PC-9 (cell line): ENCODE measurements at places on chromosomes 2 and 18.

DNA sequence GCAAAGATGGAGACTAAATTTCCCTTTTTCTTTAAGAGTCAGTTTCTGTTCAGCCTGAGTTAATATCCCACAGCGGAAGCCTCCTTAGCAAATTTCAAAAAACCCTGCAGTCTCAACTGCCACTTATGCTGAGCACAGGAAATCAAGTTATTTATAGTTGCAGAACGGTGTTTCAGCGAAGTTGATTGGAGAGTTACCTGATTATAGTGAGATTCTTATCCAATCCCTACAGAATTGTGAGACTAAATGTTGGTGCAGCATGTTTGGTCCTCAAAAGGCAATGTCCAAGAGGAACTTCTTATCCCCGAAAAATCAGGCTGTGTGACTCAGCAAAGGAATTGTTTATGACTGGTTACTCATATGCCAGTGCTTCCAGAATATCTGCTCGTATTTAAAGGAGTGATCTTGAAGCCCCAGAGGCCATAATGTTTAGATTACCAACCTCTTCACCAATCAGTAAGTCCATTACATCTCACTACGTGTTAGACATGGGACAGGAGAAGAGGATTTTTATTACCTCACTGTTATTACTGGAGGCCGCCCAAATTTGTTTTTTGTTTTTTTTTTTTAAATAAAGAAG lies 67.9 kb downstream of the LRRFIP1 start:
- DNase-seq = peak; percentile 97

GRCh38 chr2:47429795-47430194 lies 26.8 kb downstream of the MSH2 start:
- peak; percentile 45 for DNase-seq

DNA sequence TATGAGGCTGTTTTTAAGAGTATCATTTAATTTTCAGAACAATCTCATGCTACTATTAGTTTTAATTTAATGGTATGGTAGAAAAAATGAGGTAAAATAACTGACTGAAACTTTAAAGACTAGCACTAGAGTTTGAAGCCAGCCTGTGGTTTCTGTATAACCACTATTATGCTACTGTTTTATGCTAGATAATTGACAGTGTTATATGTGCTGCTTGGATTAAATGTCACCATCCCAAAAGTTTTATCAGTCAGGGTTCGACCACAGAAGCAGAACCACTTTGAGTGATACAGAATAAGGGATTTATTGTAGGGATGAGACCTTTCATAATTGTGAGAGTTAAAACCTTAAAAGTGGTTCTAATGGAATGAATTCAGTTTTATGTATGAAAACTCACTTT lies 271.6 kb downstream of the PTGR3 start:
- no peak for DNase-seq

GRCh38 chr2:75606761-75607399 lies 39.7 kb upstream of the MRPL19 start:
- DNase-seq = peak; percentile 18

- DNase-seq = peak; percentile 0
These were observed 143.3 kb upstream of the KLHL29 start for GRCh38 chr2:23241611-23242245.

DNA sequence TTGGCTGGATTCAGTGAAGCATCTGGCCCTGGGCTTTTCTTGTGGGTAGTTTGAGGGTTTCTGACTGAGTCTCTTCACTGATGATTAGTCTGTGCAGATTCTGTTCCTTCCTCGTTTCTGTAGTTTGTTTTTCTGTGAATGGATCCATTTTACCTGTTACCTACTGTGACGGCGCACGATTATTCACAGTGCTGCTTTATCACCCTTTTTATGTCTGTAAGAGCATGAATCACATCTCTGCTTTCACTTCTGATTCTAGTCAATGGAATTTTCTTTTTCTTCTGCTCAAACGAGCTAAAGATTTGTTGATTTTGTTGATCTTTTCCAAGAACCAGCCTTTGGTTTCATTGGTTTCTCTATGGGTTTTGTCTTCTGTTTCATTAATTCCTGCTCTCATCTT lies 60.8 kb downstream of the SLC66A2 start:
- DNase-seq = no peak

DNA sequence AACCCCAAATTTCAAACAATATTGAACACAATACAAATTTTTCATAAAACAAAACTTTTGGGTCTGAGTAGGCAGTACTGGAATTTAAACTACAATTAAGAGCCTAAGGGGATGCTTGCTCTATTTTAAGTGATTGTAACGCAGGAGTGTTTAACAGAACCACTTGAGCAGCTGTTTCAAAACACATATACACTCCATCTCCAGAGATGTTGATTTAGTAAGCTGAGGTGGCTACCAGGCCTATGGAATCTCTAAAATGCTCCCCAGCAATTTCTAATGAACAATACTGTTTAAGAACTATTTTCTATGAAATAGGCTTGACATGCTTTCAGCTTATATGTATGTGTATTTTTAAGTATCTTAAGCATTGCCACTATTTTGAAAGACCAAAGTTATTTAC lies 58.5 kb downstream of the SP3 start:
- no peak for DNase-seq

GRCh38 chr2:200408428-200409316 lies 101.2 kb downstream of the KCTD18 start:
- peak; percentile 85 for DNase-seq

DNA sequence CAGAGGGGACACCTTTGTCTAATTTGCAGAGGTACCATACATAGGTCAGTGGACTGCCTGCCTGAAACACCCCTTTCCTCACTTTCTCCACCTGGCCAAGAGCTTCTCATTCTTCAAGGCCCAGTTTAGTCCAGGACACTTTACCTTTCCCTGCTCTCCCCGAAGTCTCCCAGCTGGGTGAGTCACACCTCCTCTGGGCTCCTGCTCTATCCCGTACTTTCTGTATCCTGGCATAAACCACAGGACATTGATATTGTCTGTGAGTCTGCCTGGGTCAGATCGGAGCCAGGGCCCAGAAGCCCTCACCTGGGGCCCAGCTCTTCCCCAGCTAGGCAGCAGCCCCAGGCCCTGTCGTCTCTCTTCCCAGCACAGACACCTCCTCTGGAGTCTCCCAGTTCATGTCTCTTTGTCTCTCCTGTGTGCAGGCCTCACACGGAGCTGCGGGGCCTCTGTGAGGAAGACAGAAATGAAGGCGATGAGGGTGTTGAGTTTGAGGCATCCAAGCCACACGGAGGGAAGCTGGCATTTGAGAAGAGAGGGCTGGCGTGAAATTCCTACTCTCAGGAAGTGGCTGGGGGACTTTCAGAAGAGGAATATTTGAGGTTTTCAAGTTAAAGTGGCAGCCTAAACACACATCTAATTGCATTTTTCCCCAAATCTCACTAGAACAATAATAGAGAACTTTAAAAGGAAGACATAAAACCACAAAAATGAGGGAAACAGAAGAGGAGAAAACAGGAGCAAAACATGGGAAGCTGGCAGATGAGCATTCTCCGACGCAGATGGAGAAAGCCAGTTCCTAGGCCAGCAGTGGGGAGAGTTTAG lies 79.6 kb upstream of the LAPTM4A start:
- no peak for DNase-seq

DNA sequence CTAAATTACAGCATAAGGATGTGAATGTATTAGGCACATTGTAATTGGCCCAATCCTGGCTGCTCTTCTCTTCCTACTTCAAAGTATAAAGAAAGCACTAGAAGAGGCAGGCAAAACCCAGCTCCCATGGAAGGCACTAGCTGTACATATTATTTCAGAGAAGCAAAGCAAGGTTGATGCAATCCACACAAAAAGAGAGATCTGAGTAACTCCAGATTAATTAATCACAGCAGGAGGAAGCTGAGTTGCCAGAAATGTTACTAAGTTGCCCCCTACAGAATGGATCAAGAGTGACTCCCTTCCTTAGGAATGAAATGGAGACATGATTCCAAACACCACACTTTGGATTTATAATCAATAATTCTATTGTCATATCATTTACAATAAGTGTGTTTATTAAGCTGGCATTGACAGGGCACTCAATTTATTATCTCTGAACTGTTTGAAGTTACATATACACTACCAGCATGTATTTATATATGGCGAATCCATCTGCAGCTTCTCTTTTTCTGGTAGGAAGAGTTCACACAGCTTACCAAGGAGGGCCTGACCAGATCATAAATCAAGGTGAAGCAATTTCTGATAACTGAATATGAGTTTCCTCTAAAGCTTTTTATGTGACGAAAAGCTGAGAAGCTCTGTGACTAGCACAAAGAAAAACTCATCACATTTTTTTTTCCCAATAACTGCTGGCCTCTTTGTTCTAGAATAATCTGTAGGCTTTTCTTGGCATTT lies 393.1 kb upstream of the LYPD1 start:
- DNase-seq = no peak

GRCh38 chr2:11930211-11930761 lies 183.9 kb downstream of the LPIN1 start:
- no peak for DNase-seq

- DNase-seq = peak; percentile 44
These were observed 15.8 kb downstream of the M1AP start for GRCh38 chr2:74632209-74632938.

DNA sequence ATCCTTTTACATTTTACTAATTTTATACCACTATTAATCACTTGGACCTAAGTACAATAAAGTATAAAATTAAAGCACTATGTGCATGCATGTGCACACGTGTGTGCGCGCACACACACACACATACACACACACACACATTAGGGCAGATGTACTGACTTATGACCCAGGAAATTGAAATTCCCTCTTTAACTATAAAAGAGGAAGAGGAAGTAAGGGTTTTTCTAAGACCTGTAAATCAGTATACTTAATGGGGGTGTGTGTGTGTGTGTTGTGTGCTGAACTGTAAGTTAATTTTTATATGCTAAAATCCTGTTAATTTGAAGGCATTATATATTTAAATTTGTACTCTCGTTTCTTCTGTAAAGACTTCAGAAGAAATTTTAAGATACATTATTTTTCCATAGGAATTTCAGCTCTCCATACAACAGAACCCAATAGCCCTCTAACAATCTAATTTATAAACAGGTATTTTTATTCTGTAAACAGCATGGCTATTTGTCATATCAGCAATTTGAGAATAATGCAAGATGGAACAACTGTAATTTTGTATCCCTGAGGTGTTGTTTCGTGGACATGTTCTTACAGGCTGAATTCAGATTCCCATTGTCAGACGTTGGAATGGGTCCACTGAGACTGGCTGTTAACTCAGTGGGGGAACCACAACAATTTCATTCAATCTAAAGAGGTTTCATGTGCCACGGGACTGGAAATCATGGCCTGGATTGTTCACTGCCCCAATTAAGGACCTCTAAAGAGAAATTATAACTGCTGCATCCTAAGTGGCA lies 90.9 kb downstream of the PLA2R1 start:
- DNase-seq = no peak

GRCh38 chr2:236874866-236875481 lies 210.7 kb upstream of the COPS8 start:
- peak; percentile 66 for DNase-seq

DNA sequence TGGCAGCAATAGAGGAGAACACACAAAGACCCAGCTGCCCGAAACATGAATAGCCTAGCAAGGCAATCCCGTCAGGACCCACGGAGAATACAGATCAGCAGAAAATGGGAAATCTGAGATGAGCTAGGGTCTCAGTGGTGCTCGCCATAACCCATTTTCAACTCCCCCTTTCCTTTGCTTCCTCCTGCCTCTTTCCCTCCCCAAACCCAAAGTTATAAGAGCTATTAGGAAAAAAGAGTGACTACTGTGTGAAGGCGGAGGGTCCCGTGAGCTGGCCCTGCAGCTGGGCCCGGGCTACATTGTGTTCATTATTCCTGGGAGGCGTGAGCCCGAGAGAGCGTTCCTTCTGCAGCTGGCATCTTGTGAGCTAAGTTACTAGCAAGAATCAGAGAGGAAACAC lies 118.4 kb downstream of the PID1 start:
- no peak for DNase-seq

GRCh38 chr2:79189465-79189864 lies 29.9 kb upstream of the REG3A start:
- DNase-seq = no peak

DNA sequence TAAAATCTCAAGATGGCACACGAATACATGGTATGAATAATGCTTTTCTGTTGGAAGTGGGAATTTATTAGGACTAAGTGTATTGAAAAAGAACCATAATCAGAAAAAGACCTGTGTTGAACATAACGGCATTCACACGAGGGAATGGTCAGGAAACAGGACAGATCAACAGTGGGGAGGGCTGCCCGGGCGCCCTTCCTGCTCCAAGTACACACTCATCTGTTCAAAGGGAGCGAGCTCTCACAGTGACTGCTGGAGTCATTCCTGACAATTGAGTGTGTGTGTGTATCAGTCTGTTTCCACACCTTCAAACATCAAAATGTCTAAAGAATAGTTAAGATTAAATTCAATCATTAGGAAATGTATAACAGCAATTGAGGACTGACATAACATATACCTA lies 167.2 kb downstream of the HDAC4 start:
- no peak for DNase-seq

DNA sequence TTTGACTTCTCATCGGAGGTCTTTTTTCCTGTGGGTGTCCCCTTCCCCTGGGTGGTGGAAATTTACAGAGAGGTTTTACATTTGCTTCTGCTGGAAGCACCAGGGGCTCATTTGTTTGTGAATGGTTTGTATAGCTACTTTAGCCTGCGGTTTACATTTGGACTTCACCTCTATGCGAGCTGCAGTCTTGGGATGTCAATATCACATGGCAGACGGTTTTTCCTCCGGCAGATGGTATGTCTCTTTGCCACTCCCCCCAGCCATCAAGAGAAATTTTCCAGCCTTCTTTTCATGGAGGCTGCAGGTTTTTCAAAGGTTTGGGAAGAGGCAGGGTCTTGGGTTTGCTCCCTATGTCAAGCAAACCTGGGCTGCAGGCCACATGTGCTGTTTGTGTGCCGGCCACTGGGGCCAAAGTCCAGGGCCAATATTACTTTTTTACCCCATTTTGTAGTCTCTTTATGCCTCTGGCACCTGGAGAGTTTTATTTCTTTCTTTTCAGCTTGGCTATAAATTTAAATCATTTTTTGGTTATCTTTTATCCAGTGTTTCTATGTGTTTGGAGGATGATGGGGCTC lies 23.9 kb upstream of the BOD1L2 start:
- DNase-seq = no peak

GRCh38 chr2:71756280-71756906 lies 303.0 kb downstream of the DYSF start:
- DNase-seq = peak; percentile 72

- no peak for DNase-seq
These were observed 55.4 kb upstream of the CCBE1 start for GRCh38 chr18:59752666-59753065.

- no peak for DNase-seq
These were observed 892.1 kb upstream of the ACVR2A start for GRCh38 chr2:146952696-146953095.

GRCh38 chr2:64650722-64651338 lies 2.9 kb downstream of the SERTAD2 start:
- DNase-seq = no peak

GRCh38 chr2:226965376-226965775 lies 129.5 kb downstream of the RHBDD1 start:
- DNase-seq = no peak

DNA sequence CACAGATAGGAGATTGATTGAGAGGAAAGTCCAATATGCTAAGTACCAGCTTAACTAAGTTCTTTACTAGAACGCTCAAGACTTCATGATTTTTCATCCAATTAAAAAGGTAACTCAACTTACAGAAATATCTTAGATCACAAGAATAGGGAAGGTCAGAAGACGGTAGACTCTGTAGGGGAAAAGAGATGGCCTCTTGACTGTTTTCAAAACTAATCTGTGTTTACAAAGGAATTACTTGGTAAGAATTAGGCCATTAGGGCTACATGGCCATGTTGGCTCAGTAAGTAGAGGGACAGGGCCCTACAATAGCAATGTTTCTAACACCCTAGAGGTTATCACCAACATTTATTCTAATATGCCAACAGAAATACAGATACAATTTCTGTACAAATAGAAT lies 172.7 kb upstream of the ZFP36L2 start:
- no peak for DNase-seq
